COR-L47 (cell line): ENCODE measurements at places on chromosomes 4 and X.
A peak's percentile ranks its signal among the peaks of the same experiment; 100 is the strongest.

DNA sequence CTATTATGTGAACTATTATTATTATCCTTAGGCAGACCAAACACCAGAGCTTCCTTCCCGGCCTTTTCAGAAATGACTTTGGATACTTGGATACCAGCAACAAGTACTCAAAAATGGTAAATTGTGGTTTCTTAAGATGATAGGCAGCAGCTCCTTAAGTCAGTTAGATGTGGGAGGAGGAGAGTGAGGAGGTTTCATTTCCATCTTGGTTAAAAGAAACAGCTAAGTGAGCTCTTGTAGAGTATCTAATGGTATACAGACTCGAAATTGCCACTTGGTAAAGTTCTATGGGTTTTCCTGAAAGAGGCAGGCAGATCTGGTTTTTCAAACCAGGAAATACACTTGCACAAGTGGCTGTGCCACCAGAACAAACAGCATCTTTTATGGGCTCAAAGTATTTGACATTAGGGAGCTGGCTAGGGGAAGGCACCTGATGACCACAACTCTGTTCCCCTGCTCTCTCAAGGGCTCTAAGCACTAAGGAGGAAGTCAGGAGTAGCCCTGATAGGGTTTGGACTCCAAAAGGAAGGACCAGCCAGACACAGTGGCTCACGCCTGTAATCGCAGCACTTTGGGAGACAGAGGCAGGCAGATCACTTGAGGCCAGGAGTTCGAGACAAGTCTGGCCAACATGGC is 130.9 kb downstream of the TMEM164 start:
- DNase-seq, result no peak

DNA sequence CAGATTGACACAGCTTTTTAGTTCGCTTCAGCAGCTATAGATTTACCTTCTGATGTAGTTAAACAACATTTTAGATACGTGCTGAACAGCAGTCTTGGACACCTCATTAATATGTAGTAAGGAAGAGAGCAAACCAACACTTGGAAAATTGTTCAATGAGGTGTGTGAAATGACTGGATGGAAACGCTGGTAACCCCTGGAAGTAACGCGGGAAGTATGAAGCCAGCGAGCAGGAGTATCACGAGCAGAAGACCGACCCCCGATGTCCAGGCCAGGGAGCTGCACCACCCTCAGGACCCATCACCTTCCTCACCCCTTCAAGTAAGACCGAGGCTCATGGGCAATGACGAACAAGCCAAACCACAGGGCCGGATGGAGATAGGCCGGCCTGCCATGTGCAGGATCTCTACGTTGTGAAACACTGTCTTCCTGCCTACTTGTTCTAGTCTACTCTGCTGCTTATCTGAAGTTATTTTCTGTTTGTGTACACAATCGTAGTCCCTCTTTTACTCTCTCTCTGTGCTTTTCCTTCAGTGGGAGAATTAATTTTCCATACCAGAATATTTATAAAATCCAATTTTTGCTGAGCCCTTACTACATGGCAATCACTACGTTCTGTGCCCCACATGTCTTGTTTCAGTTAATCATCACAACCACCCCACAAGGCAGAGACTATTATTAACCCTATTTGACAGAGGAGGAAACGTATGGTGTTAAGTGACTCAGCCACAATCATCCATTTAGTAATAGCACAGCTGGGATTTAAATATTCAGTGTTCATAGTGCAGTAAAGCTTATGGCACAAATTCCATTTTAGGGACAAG is 221.7 kb downstream of the APBB2 start:
- DNase-seq, result no peak

- peak; percentile 69 for DNase-seq
Measured at GRCh38 chrX:152637649-152638442, at the start of gene GABRQ. TSS of gene GABRQ (plus strand) at chrX:152637895. CDS start at chrX:152638203, 308 bp downstream.

- no peak for DNase-seq
Measured at GRCh38 chrX:136030303-136031191, 45.3 kb downstream of the SLC9A6 start.

- no peak for DNase-seq
Measured at GRCh38 chr4:104469794-104470193, 24.9 kb downstream of the CXXC4 start.

GRCh38 chr4:81635739-81636138 is 164.0 kb upstream of the RASGEF1B start:
- DNase-seq, result no peak

DNA sequence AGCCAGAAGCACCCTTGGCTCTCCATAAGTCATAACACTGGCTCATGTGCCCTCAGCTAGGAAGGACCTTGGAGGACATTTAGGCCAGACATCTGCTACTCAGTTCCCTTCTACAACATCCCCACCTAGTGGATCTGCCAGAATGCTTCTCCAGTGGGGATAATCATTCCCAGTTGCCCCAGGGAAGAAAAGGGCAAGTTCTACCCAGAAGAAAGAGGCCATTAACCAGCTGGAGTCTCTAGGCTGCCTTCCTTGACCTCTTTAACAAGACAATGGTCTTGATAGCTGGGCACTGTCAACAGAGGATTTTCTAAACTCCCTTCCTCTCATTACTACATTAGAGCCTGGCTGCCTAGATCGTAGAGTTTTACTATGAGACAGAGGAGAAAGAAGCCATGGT is 42.0 kb downstream of the LGI2 start:
- peak; percentile 33 for DNase-seq

DNA sequence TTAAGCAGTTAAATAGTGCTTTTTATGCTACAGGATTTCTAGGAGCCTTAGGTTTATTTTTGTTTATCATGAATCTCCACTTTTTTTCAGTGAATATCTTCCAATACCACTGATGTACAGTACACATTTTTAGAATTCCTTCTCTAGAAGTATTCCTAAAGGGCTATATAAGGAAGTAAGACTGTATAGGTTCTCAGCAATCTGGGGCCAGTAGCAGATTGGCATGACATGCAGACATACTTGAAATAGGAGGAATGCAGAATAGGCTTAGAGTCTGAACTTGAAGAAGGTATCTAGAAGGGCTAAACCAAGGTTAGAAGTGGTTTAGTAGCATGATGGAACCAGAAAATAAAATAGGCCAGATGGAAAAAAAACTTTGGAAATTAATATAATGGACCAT is 29.8 kb downstream of the HEPH start:
- DNase-seq, result no peak

DNA sequence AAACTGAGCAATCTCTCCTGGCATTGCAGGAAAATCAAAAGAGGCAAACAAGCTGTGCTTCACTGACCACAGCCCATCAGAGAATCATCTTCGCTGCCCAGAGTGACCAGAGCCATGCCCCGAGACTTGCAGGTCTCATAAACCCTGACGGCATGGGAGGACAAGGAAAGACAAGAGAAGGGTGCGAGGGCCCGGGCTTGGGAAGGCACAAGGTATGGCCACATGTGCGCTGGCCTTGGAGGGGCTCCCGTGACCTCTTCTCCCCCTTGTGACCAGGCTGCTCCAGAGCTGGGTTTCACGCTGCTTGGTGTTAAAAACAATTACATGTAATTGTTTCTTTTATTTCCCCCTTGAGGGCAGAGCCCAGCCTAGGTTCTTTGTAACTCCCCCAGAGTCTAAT is 20.8 kb downstream of the DCTD start:
- DNase-seq, result no peak

GRCh38 chrX:130114141-130114588 is 3.9 kb upstream of the ELF4 start:
- DNase-seq, result no peak

DNA sequence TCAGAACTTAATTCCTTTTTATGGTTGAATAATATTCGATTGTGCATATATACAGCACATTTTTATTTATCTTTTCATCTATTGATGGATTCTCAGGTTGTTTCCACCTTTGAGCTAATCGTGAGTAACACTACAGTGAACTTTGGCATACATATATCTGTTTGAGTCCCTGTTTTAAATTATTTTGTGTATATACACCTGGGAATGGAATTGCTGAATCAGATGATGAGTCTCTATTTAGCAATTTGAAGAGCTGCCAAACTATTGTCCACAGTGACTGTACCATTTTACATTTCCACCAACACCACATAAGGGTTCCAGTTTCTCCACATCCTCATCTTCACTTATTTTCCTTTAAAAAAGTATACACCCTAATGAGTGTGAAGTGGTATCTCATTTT is 166.2 kb upstream of the FGF13 start:
- no peak for DNase-seq

GRCh38 chr4:37767546-37767945 is 58.9 kb upstream of the PGM2 start:
- peak; percentile 39 for DNase-seq

DNA sequence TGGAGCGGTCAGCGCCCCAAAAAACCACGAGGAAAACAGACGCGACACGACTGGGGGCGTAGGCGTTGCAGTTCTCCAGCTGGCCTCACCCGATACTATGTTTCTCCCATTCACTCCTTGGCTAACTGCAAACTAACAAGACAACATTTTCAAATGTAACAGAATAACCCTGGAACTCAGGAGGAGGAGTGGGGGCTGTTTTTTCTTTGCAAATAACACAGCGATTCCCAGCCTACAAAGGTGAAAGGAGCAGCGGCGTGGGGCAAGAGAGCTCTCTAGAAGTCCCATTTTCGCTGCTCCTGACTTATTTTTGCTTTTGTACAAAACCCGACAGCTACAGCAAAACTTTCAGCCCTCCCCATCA is 1.6 kb downstream of the SOX3 start:
- DNase-seq, result no peak

GRCh38 chrX:16112428-16112827 is 10.9 kb upstream of the GRPR start:
- no peak for DNase-seq

DNA sequence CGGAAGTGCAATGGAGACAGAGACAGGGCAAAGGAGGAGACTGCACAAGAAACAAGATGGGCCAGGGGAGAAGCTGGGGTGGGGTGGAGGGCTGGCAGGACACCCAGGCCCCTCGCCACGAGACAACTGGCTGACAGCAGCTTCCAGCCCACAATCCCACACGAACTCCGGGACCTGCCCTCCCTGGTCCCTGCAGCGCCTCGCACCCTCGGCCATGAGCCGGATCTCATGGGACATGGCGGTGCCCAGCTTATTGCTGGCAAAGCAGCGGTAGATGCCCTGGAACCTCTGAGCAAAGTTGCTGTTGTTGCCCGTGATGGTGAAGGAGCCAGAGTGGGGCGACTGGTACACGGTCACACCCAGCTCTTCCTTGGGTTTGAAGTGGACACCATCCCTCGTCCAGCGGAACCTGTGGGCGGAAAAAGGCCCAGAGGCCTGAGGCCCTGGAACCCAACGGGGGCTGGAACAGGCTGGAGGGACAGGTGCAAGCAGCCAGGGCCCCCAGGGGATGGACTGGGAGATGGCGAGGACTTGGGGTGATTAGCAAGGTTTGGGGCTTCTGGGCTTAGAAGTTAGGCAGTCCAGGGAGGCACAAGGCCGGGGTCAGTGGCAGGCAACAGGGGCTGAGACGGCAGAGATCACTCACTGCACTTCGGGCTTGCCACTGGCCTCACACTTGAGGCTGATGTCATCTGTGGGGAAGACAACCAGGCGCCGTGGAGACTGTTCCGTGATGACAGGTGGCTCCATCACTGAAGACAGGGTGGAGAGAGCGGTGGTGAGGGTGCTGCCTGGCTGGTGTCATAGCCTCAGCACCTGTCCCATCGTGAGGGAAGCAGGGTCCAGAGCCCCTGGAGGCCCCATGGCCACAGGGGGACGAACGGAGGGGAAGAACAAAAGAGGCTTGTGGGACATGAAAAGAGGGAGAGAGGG is 13.8 kb downstream of the L1CAM start:
- no peak for DNase-seq

- DNase-seq, result no peak
Measured at GRCh38 chrX:27728291-27728690, 79.5 kb upstream of the MAGEB10 start.

GRCh38 chrX:153667281-153667955 is 6.2 kb downstream of the PNCK start:
- no peak for DNase-seq

GRCh38 chr4:153927451-153927850 is 138.6 kb upstream of the SFRP2 start:
- no peak for DNase-seq

GRCh38 chr4:28772066-28772465 is 1911.4 kb downstream of the STIM2 start:
- no peak for DNase-seq

GRCh38 chr4:130479020-130479419 is 1383.1 kb downstream of the C4orf33 start:
- DNase-seq, result no peak

GRCh38 chrX:50622751-50623150 is 152.1 kb upstream of the DGKK start:
- DNase-seq, result no peak

GRCh38 chr4:168353746-168354145 is 35.2 kb upstream of the DDX60 start:
- no peak for DNase-seq

DNA sequence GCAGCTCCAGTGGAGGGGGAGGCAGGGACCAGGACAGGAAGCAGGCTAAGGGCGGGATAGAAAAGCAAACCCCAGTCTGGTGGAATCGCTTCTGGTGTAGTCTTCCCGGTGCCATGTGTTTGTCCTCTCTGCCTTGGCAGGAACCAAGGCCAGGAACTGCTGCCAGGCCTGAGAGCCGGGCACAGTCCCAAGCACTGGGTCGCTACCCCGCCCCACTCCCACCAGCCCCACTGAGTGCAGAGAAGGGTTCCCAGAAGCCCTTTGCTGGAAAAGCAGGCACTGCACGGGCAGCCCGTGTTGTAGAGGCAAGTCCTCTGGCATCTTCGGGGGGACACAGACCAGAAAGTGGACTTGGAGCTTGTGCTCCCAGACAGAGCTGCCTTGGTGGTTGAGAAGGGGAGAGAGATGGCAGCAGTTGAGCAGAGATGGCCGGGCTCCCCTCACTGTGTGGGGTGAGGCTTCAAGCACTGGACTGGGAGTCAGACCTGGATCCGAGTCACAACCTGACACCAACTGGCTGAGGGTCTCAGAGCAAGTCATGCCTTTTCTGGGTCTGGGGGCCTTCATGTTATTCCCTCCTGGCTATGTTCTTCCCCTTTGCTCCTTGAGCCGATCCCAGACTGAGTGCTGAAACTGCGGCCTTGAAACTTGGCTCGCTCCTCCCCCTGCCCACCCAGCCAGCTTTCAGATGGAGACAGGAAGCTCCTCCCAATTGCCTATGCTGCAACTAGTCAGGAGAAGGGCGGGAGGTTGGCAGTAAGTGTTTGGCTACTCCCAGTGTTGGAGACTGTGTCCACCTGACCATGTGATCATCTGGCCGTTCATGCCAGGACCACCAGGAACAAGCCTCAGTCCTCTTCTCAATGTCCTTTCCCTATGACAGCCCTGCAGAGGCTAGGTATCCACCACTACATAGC is 59.7 kb upstream of the MTM1 start:
- DNase-seq, result no peak

GRCh38 chr4:16715482-16715881 is 183.0 kb downstream of the LDB2 start:
- no peak for DNase-seq

DNA sequence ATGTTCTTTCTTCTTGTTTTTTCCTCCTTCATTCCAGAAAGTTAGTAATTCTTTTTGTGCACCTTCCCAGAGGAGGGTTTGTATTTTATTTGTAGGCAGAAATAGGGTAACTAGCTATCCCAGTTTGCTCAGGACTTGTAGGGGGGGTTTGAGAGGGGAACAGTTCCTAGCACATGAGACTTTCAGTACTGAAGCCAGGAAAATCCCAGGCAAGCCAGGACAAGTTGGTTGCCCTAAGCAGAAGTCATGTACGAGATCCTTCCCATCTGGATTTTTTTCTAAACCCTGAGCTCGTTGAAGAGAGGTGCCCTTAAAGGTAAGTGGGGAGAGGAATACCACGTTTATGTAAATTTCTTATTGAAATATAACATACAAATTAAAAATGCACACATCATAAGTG is 15.6 kb upstream of the TAB3 start:
- no peak for DNase-seq
